ENCODE measurements at places on chromosomes 3 and 15.

DNA sequence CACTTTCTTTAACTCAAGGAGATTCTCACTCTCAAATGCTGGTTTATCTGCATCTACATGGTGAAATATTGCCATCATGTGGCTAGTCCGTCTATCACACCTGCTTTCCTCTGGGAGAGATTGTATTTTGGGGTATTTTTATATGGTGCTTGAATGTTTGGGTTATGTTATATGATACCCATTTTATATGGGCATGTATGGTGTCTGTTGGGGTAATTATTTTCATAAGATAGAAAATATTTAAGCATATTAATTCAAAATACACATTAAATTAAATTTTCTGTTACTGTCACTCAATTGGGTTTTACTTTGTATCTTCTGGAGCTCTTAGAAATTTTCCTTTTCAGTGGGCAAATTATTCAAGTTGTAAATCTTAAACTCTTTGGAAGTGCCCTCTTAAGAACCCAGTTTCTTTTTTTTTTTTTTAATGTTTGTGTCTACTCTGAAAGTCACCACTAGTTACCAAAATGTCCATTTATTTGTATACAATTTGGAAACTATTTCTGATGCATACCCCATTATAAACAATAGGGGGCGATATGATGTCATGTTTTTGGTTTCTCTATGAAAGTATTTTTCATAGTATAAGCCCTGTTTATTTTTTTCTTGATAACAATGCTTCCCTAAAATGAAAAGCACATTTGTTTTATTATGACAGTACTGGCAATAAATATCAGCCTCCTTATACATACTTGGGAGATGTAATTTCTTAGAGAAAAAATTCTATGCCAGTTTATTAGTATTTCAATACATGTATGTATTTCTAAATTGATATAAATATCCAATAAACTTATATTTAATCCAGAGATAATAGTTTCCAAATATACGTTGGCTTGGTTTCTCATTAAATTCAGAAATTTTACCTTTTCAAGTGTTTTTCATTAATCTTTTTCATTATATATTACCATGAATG is 36.1 kb upstream of the PLSCR5 start:
- DNase-seq = peak; percentile 52

- DNase-seq = no peak
Observed at GRCh38 chr3:8652324-8652987, 7.9 kb upstream of the SSUH2 start.

DNA sequence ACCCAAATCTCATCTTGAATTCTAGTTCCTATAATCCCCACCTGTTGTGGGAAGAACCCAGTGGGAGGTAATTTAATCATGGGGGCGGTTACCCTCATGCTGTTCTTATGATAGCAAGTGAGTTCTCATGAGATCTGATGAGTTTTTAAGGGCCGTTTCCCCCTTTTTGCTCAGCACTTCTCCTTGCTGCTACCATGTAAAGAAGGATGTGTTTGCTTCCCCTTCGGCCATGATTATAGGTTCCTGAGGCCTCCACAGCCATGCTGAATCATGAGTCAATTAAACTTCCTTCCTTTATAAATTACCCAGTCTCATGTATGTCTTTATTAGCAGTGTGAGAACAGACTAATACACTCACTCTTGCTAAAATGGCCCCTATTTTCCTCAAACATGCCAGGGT is 374.7 kb downstream of the TUSC7 start:
- no peak for DNase-seq

DNA sequence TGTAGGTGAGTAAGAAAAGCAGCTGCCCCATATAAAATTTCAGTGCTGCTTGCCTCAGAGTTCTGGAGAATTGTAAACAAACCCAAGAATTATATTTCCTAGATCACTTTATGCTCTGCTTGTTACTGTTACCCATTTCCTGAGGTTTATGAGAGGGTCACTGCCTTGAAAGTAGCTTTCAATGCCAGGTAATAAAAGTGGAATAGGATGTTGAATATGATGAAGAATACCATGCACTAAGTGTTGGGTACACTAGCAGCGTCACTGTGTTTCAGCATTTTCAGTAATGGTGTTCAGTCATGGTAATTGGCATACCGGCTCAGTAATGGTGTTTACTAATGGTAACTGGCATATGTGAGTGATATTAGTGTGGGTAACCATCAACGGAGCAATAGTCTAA is 449.8 kb upstream of the TPRG1 start:
- no peak for DNase-seq

DNA sequence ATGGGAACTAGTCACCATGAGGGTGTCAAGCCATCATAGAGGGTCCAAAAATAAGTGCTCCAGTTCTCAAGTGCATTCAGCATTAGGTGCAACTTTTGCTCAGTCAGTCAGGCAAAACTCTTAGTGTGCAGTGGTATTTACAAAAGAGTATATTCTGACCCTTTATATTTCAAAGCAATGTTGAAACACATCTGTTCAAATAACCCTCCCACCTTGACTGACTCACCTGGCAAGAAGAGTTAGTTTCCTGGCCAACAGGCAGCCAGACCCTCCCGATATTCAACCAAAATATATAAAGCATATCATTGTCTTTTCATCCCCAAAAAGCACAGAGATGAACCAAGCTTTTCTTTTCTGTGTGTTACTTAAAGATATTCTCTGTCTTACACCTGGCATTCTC is 7.6 kb upstream of the COL8A1 start:
- no peak for DNase-seq

- no peak for DNase-seq
Observed at GRCh38 chr15:62799919-62800318, 242.6 kb upstream of the TPM1 start.

- no peak for DNase-seq
Observed at GRCh38 chr15:90344662-90345061, 7.4 kb upstream of the ZNF774 start.

- DNase-seq = peak; percentile 29
Observed at GRCh38 chr3:146577662-146578061, 27.5 kb downstream of the PLSCR5 start.

GRCh38 chr3:30597131-30597768 is 9.2 kb upstream of the TGFBR2 start:
- peak; percentile 77 for DNase-seq

- DNase-seq = no peak
Observed at GRCh38 chr15:86322629-86323028, 243.0 kb downstream of the AGBL1 start.

DNA sequence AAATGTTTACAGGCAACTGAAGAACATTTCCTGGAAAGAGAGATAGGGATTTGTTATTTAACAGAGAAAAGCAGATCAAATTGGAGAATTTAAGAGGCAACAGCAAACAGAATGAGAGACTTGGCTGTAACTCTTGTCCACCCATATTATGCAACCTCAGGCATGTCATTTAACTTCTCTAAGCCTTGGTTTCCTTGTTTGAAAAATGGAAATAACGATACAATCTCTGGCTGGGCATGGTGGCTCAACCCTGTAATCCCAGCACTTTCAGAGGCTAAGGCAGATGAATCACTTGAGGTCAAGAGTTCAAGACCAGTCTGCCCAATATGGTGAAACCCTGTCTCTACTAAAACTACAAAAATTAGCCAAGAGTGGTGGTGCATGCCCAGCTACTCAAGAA is 23.7 kb downstream of the ARRDC4 start:
- no peak for DNase-seq
